ENCODE measurements at places on chromosomes 5 and 9.
A peak's percentile ranks its signal among the peaks of the same experiment; 100 is the strongest.

GRCh38 chr9:37676411-37676830 is 25.7 kb downstream of the FRMPD1 start:
- peak; percentile 60 for DNase-seq

- DNase-seq, result peak; percentile 48
These were observed 239.7 kb downstream of the MLLT3 start for GRCh38 chr9:20382460-20383071.

DNA sequence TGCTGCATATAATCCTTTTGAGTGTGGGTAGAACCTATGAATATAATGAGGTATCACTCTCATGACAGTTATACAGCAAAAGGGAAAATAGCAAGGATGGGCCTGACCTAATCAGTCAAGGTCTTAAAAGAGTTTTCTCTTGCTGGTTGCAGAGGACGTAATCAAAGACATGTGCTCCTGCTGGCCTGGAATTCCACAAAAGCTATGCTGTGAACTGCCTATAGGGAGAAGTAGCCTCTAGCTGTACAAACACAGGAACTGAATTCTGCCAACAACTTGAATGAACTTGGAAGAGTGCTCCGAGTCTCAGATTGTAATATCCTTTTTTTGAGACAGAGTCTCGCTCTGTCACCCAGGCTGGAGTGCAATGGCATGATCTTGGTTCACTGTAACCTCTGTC is 195.6 kb downstream of the PLK2 start:
- no peak for DNase-seq

GRCh38 chr5:73122875-73123810 is 2.8 kb downstream of the TMEM171 start:
- DNase-seq, result no peak

DNA sequence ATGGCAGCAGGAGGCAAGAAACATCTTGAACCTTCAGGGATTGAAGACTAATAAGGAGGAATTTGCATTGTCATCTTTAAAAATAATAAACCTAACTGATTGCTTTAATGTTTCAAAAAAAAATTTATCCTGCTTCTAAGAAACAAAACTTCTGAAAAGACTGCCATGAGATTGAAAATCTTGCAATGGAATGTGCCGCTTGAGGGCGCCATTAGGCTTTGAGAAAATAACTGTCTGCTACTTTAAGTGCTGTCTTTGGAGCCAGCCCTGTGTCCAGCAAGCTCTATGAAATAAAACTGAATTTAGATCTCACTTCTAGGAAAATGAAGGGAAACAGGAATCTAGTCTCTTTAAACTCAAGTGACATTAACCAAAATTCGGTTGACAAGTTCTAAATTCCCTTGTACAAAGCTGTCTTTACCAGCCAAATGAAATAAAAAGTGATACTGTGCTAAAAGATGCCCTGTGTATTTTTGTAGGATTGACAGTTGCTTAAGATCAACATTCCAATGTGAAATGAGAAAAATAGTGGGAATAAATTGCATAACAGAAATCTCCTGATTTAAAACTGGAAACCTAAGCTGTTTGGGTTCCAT is 79.4 kb downstream of the ESM1 start:
- peak; percentile 10 for DNase-seq

- no peak for DNase-seq
These were observed 159.5 kb upstream of the SLC28A3 start for GRCh38 chr9:84499969-84500582.

- no peak for DNase-seq
These were observed 19.3 kb downstream of the ORM2 start for GRCh38 chr9:114348906-114349482.

GRCh38 chr9:104860263-104860662 is 67.7 kb downstream of the ABCA1 start:
- DNase-seq, result no peak

DNA sequence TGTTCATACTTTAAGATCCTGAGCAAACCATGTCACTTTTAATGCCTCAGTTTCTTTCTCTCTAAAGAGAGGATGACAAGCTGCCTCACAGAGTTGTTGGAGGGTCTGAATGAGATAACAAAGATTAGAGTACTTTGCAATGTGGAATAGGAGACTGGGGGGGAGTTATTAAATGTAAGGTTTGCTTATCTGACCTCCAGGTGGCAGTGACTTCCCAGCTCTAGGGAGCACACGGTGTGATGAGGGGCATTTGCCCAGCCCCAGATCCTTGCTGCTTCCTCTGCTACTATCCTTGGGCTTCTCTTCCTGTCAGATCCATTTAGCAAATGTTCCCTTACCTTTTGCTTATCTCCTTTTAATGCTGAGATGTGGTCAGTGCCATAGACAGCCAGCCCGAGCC is 30.7 kb downstream of the ENHO start:
- no peak for DNase-seq

DNA sequence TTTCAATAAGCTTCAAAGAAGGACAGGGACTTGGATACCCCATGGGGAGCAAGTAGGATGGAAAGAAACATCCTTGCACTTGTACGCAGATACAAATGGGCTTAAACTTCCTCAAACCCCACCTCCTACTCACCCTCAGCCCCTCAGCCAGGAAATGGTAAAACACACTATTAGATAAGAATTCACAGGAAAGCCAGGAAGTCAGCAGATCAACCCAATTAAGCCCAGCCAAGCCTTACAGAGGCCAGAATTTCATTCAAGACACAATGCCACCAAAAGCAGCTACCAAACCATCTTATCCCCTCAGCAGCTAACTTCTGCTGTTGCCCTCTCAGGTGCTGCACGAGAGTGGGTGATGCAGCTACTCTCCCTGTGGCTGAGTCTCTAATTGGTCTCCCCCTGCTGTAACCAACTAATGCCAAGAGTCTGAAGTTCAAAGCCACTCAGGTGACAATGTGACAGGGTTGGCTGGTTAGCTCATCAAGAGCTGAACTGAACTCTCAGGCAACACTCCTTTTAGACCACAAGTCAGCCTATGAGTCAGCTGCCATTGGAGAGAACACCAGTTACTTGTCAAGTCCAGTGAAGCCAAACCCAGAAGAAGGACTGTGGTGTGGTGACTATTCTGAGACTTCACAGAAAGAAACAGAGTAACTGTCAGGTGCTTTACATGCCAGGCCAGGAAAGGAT is 201.9 kb downstream of the ZNF608 start:
- DNase-seq, result no peak

DNA sequence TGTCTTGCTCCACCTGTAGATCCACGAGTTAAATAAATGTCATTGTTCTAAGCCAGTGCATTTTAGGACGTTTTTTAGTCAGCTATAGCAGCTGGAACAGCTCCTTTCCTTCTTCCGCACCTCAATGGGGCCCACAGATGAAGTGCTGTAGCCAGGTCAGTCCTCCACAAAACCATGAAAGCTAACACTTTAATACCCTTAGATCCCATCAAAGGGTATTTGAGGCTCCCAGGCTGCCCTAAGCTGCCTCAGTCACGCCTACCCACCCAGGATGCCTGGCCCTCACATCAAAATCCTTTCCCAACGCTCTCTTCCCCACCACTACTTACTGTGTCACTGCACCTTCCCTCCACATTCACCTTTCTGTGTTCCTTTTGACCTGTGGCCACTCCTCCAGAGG is 44.1 kb upstream of the ACO1 start:
- DNase-seq, result no peak

DNA sequence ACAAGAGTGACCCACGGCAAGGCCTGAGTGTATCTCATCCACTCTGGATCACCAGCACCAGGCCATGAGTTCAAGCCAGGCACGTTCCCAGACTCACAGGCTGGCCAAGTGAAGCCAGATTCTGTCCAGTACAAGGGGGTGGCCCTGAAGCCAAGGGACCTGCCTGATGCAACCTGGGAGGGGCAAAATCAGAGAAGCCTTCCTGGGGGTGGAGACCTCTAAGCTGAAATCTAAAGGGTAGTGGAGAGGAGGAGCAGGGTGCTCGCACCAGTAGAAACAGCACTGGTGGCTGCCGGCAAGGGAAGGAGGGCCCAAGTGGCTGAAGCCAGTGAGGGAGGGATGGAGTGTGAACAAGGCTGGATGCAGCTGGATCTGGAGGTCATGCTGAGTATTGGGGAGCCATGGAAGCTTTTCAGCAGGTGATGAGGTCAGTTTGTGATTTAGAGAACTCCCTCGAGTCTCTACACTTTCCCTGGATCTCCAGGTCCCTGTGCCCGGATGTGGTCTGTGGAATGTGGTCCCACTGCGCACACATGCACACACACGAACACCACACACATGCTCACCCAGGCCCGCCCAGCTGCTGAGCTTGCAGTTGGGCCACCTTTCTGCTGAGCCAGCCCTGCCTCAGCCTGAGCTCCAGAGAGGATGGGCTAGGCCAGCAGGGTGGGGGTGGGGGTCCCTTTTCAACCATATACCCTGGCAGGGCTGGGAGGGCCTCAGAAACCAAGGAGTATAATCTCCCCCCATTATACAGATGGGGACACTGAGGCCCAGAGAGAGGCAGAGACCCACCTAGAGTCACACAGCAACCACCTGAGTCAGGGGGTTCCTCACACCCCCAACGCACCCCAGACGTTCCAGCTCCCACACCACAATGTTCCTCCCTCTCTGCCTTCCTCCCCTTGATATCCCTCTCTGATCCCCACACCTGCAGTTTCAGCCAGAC is 1.6 kb downstream of the PIP5KL1 start:
- no peak for DNase-seq

GRCh38 chr9:124220946-124221451 is 36.8 kb upstream of the NEK6 start:
- peak; percentile 72 for DNase-seq

GRCh38 chr5:58703925-58704555 is 121.2 kb downstream of the RAB3C start:
- DNase-seq, result no peak
